ENCODE measurements at places on chromosomes 7 and 10. TPM values are rescaled to one million over a fixed set of nuclear protein-coding genes. Genes with fewer than 3 reads are reported as not detected.

DNA sequence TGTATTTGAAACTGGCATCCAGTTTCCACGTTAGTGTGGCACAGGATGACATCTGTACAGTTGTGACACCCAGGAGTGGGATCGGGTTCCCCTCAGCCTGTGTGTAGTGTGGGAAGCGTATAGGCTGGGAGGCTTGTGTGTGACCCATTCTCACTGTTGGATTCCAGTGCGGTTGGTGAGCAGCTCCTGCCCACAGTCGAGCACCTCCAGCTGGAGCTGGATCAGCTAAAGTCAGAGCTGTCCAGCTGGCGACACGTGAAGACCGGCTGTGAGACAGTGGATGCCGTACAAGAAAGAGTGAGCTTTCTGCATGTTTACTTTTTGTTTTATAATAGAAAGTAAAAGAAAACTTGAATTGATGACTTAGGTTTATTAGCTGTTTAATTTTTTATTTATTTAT, 18.7 kb upstream of the GET4 start:
- H3K27me3 ChIP-seq, result no peaks in the 10 kb centered on the region
- no peaks in the 10 kb centered on the region for H3K4me1 ChIP-seq
- no peak overlapping the region for H3K4me3 ChIP-seq
- no peak for DNase-seq
- H3K27ac ChIP-seq, result no peak overlapping the region

GRCh38 chr10:96743988-96744585, 23.8 kb upstream of the PIK3AP1 start:
- no peak overlapping the region for H3K27ac ChIP-seq
- DNase-seq, result no peak
- no peaks in the 10 kb centered on the region for H3K4me1 ChIP-seq
- no peaks in the 10 kb centered on the region for H3K36me3 ChIP-seq

GRCh38 chr10:46106410-46107255, 60.6 kb upstream of the MSMB start:
- no peaks in the 10 kb centered on the region for H3K27me3 ChIP-seq
- peak overlapping the region; percentile 95 for H3K4me3 ChIP-seq
- peak; percentile 11 for DNase-seq
- no peaks in the 10 kb centered on the region for H3K36me3 ChIP-seq

DNA sequence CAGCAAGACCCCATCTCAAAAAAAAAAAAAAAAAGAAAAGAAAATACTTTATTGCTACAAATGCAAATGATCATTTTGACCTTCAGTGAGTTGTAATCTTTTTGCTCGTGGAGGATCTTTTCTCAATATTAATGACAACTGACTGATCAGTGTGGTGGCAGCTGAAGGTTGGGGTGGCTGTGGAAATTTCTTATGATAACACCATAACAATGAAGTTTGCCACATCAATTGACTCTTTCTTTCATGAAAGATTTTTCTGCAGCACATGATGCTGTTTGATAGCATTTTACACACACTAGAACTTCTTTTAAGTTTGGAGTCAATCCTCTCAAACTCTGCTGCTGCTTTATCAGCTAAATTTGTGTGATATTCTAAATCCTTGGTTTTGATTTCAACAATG, 12.4 kb upstream of the CCDC7 start:
- peaks cover 18% of the 10 kb centered on the region for H3K4me1 ChIP-seq
- H3K27me3 ChIP-seq, result peaks cover 9% of the 10 kb centered on the region
- DNase-seq, result no peak
- no peaks in the 10 kb centered on the region for H3K36me3 ChIP-seq

- H3K27ac ChIP-seq, result no peak overlapping the region
- H3K36me3 ChIP-seq, result no peaks in the 10 kb centered on the region
- no peak overlapping the region for H3K4me3 ChIP-seq
- H3K27me3 ChIP-seq, result peaks cover 5% of the 10 kb centered on the region
- no peak for DNase-seq
These were observed 14.6 kb upstream of the AZGP1 start for GRCh38 chr7:99990460-99990852.

TBX20 gene
- not detected for total RNA-seq
